Jurkat, Clone E6-1 (cell line): ENCODE measurements at places on chromosomes 2 and 18.

DNA sequence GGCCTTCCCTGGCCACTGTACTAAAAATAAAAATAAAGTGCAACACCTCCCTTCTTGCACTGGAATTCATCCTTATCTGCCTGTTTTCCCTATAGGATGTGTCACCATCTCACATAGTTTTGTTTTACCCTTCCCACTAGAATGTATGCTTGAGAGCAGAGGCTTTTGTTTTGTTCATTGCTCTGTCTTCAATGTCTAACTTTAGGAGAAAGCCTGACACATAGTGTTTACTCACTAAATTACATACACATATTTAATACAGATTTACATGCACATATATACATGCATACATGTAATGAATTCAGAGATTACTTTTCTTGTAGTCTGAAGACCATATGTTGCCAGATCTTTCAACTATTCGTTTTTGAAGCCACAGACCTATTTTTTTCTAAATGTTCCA lies 23.0 kb downstream of the CD302 start:
- no peak for DNase-seq

- DNase-seq = no peak
Measured at GRCh38 chr2:236919209-236919608, 166.5 kb upstream of the COPS8 start.

DNA sequence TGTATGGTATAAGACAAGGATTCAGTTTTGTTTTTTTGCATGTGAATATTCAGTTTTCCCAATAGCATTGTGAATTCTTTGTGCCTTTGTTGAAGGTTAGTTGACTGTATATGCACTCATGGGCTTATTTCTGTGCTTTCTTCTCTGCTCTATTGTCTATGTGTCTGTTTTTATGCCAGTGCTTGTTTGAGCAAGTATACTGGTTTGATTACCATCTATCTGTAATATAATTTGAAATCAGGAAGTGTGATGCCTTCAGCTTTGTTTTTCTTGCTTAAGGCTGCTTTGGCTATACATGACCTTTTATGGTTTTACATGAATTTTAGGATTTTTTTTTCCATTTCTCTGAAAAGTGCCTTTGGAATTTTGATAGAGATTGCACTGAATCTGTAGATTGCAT lies 23.5 kb downstream of the COLEC11 start:
- no peak for DNase-seq

DNA sequence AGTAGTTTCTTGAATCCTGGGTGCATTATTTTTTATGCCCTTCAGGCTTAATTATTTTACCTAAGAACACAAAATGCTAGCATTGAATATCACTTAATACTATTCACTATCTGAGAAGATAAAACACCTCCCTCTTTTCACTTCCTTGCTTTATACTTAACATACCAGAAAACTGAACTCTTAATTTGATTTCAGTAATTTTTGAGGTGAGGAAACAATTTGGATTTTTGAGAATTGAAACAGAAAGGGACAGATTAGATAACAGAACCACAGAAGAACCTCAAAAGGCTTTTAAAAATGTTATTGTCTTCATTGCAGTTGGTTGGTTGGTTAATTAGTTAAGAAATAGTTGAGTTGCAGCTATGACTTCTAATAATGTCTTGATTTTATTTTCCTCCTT lies 69.5 kb downstream of the GPD2 start:
- no peak for DNase-seq
